GM12865 (cell line): ENCODE measurements at places on chromosomes 7 and 10.

- DNase-seq = no peak
Observed at GRCh38 chr7:53600296-53600695, 564.9 kb downstream of the POM121L12 start.

DNA sequence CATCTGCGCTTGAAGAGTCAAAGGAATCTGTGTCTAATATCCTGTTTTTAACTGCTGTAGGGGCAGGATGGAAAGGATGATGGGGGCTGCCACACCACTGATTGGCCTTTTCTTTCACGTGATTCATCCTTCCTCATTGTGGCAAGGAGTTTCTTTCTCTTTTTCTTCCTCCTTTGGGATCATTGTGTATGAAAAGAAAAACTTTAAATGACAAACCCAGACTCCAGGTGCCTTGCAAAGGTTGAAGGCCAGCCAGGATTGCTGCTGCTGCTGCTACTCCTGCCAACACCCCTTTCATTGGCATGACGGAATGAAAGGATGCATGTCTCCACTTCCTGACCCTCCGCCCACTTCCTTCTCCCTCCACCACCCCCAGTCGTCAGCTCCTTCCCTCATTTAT is 6.5 kb upstream of the OIT3 start:
- DNase-seq = no peak

DNA sequence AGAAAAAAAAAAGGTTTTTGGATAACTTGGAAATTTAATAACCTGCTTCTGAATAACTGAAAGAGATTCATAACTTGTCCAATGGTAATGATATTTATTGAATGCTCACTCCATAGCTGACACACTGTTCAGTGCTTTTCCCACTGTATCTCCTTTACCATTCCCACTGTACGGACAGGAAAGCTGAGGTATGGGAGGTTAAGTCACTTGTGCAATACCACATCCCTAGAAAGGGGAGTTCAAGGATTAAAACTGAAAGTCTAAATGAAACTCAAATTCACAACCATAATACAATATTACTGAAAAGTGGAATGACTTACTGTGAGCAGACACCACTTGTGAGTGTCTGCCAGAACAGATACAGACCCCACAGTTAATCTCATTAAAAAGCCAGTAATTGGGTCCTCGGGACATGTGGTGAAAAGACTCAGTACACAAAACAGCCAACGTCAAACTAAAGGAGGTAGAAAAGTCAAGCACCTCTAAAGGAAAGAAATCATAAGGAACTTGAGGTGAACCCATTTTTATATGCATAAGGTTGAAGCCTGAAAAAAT is 13.8 kb upstream of the RHOBTB1 start:
- no peak for DNase-seq

- DNase-seq = no peak
Observed at GRCh38 chr10:78476156-78476555, 442.5 kb downstream of the RPS24 start.
